ENCODE measurements at places on chromosomes 2 and 18.

GRCh38 chr18:37720663-37721062 is 155.1 kb upstream of the CELF4 start:
- DNase-seq = no peak

DNA sequence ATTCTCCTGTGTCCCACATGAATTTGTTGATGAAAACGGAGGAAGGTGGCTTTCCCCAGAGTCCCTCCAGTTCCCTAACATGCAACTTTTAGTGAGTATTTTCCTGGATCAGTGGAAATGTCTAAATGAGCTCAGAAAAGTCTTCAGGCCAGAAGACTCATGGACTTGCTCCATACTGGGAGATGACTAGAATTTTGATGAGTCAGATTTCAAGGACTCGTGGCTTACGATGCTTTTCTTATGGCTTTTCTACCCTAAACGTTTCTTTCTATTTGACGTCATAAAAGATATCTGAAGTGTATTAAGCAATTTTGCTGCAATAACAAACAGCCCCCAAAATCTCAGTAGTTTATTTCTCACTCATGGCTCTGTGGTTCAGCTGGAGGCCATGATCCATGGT is 397.6 kb downstream of the FBXO15 start:
- no peak for DNase-seq

- DNase-seq = no peak
Measured at GRCh38 chr2:66772618-66773017, 337.7 kb downstream of the MEIS1 start.

GRCh38 chr2:44170311-44170717 is 1.6 kb downstream of the PPM1B start:
- no peak for DNase-seq

GRCh38 chr2:9690252-9690651 is 59.5 kb upstream of the YWHAQ start:
- DNase-seq = no peak

- DNase-seq = no peak
Measured at GRCh38 chr2:22290302-22290701, 1094.7 kb upstream of the KLHL29 start.
